ENCODE measurements at places on chromosomes 7 and 10.

- no peak for DNase-seq
Observed at GRCh38 chr10:9075420-9075819, 1020.9 kb downstream of the GATA3 start.

DNA sequence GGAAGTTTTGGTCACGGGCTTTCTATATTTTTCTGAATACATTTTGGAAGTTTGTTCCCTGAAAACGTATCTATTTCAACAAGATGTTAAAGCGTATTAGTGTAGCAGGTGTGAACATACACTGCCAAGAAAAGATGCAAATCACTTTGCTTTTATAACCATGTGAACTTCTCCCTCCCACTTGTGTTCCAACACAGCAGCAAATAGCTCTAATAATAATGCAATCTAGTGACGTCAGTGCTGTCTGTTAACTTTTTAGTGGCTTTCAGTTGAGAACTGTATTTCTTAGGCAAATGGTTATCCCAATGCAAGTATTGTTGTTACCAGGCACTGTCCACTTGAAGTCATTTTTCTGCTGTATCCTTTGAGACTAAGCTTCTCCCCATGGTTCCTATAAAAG, 188.4 kb upstream of the IGFBP3 start:
- no peak for DNase-seq

DNA sequence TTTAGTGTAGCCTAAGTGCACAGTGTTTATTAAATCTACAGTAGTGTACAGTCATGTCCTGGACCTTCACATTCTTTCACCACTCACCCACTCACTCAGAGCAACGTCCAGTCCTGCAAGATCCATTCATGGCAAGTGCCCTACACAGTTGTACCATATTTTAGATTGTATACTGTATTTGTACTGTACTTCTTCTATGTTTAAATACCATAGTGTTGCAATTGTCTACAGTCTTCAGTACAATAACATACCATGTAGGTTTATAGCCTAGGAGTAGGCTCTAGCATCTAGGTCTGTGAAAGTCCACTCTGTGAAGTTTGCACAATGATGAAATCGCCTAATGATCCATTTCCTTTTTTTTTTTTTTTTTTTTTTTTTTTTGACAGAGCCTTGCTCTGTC, 12.0 kb downstream of the EEPD1 start:
- DNase-seq = no peak

- DNase-seq = no peak
Observed at GRCh38 chr7:135197906-135198655, 13.2 kb downstream of the WDR91 start.

GRCh38 chr7:26850193-26850651, 14.2 kb downstream of the SKAP2 start:
- no peak for DNase-seq

DNA sequence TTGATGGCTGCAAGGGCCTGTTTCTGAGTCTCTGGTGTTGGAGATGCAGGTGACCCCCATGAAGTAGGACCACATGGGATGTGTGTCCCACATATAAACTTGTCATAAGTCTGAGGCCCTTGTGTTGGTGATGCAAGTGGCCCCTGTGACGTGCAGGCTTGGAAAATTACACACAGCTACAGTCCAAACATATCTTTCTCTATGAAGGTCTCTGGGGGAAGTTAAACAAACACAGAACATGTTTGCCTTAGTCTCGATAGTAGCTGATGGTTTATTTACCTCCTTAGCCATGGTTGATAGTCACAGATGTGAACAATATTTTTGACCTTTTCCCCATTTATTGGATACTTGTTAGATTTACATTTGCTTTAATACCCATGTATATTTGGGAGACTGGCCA, 64.7 kb downstream of the ADCY1 start:
- no peak for DNase-seq

- DNase-seq = peak; percentile 25
Observed at GRCh38 chr10:19816411-19817230, at the start of gene PLXDC2. Gene PLXDC2, plus strand, starts transcription at chr10:19816432.

- no peak for DNase-seq
Observed at GRCh38 chr7:55469271-55469681, 103.0 kb downstream of the VOPP1 start.

- no peak for DNase-seq
Observed at GRCh38 chr7:142508251-142508650, 241.0 kb upstream of the PRSS1 start.

DNA sequence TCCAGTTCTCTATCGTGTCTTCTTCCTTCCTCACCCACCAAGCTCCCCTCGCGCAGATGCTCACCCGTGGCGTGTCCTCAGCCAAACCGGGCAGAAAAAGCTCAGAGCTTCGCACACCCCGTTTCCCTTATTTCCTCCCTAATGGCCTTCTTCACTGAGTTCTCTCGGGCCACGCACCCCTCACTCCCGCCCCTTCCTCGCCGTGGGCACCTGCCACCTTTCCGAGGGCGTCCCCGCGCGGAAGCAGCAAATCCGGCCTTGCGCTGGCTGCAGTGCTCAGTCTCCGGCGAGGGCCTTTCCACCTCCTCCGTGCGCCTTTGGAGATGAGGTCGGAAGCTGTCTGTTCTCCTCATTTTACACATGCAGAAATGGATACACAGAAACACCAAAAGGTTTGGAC, 12.4 kb upstream of the CALML3 start:
- DNase-seq = no peak

DNA sequence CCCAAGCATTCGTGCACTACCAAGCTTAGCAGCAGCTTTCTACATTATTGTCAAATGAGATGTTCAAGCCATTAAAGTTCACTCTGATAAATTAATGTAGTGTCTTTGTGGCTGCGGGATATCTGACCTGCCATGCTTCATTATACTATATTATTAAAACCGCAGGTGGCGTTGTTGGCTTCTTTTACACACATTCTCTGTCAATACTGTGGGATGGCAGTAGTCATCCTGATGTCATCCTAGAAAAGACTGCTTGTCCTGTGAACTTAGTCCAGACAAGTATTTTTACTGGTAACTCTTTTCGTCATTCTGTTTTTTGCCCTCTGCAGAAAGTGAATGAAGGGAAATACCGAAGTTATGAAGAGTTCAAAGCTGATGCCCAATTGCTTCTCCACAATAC, 103.9 kb downstream of the ZMYND11 start:
- no peak for DNase-seq

GRCh38 chr7:49001610-49002033, 77.3 kb downstream of the CDC14C start:
- DNase-seq = peak; percentile 79

DNA sequence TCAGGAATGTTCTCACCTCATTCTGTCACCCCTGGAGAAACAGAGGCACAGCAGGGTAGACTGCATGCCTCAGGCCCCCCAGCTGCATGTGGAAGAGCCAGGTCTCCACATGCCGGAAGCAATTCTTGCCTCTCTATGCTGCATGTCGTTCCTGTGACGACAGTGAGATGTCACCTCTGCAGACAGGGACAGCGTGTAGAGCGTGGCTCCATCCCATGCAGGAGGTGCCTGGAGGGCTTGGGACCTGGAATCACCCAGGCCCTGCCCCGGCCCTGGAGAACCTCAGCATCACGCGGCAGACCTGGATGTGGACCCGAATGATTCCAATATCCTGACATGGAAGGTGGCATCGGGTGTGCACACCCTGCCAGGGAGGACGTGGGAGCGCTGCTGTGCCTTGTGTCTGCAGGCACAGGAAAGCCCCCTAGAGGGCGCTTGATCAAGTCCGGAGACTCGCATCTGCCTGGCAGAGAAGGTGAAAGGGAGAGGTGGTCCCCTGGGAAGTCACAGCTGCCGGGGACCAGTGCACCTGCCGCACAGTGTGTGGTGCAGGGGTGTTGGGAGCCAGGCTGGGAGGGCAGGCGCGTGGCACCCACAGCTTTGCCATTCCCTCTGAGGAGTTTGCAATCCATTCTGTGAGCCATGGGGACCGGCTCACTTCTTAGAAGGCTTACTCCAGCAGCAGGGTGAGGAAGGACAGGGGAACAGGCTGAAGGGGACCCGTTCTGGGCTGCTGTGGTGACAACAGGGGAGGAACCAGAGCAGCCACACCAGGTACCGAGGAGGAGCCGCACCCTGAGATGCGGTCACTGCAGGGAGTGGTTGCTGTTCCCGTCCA, 45.3 kb upstream of the EN2 start:
- DNase-seq = no peak

DNA sequence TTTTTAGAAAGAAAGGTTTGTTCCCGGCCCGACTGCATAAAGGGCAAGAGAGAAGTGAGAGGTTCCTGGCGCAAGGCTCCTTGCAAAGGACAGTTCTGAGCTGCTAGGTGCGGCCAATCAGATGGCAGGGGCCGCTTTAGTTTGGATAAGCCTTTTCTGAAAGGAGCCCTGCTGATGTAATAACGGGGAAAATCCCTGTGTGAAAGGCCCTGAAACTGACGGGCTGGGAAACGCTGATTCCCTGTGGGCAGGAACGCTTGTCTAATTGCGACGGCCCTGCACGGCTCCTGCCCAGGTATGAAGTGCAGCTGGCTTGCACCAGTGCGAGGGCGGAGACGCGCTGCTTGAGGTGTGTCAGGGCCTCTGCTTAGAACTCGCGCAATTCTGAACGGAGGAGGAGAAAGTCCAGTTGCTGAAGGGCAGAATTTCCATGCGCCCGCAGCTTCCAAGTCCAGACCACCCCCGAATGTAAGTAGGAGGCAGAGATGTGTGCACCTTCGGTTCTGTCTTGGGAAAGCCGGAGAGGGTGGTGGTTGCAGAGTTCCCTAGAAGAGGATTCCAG, 30.5 kb downstream of the TACC2 start:
- no peak for DNase-seq

- no peak for DNase-seq
Observed at GRCh38 chr10:32317795-32318357, 29.1 kb downstream of the EPC1 start.

- no peak for DNase-seq
Observed at GRCh38 chr7:139047970-139048369, 12.1 kb upstream of the ZC3HAV1L start.

GRCh38 chr7:158135931-158136330, 451.7 kb downstream of the PTPRN2 start:
- no peak for DNase-seq

DNA sequence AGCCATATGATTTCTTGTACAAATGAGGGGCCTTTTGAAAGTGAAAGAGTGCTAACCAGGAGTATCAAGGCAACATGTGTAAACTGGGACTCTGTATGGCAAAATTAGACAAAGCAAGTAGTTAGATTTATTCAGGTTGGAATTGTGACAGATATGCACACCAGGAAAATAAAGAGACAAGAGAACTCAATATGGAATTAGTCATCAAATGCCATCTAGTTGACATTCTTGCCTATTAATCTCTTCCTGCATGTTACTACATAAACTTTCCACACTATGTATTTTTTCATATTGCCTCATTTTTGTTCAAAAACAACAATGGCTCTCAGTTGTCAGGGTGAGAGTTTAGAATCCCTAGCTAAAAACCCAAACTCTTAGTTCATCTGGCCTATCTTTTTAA, 799.0 kb downstream of the NRG3 start:
- DNase-seq = no peak

Data from NCI-H446 (cell line).